ENCODE measurements at places on chromosomes 5 and 9.

DNA sequence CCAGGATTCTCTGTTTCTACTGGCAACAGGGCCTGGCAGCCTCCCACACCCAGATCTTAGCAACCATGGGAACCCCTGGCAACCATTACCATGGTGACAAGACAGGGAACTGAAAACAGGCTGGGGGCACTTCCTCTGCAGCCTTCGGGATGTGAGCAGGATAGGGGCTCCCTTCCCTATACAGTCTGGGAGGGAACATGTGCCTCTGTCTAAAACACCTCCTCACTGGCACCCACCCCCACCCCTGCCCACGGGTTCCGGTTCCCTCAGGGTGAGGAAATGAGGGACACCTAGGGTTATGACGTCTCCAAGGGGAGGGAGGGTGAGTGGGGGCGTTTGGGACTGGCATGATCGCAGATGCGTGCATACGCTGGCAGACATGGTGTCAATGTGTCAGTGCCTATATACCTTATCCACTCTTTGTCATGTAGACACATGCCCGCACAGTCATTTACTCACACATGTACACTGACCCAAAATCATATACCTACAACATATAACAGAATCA lies 3.0 kb upstream of the DNAJB5 start:
- no peak for DNase-seq

GRCh38 chr5:54304040-54304439 lies 6.3 kb downstream of the ARL15 start:
- DNase-seq, result no peak

DNA sequence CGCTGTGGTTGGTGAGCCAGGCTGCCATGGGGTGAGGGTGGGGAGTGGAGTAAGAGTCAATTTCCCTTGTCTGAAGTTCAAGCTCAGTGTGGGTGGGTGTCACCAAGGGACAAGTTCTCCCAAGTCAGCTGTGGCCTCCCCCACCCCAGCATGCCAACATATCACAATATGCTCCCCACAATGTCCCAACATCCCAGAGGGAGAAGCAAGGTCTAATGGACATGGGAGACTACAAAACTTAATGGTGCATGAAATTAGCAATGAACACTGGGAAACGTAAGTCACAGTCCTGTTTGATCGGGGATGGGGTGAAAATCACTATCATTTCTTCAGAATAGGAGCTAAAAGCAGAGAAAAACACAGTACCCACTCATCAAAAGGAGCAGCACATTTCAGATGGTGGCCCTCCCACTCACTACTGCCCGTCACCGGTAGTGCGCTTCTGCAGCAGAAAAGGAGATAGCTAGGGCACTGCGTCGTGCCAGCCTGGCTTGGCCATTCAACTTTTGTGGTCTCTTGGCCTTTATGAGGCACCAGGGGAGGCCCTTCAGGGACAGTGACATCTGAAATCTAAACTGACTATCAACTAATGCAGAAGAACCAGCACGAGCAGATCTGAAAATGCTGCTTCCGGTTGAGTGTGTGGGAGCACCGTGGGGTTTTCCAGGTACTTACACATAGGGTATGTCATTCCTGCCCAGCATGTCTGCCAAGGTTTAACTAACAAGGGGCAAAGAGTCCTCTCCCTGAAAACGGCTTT lies 20.5 kb upstream of the NDFIP1 start:
- no peak for DNase-seq

DNA sequence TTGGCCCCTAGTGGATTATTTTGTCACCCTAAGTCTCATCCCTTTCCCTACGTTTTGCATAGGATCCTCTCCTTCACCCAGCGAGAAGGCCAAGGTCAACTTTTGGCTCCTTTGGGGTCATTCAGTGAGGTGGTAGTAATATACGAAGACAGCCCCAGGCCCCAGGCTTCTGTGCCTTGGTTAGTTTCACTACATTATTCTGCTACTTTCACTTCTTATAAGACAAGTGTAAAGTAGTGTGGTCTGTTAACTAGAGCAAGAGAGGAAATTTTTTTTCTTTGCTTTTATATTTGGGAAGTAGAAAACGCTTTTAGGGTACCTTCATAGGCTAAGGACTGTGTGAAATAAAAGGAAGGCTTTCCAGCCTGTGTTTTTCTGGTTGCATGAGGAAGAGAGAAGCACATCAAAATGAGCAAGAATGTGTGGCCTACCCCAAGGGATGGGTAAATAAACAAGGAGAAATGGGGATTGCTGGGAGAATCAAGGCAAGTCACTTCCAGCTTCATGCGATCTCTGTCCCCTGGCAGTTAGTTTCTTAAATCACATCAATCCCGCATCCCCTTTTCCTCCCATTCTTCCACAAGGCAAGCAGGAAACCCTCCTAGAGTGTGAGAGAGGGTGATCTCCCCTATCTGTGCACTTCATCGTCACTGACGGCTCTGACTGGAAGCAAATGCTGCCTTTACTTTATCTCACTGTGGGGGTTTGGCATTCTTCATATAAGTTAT lies 677.0 kb upstream of the WWC1 start:
- no peak for DNase-seq

DNA sequence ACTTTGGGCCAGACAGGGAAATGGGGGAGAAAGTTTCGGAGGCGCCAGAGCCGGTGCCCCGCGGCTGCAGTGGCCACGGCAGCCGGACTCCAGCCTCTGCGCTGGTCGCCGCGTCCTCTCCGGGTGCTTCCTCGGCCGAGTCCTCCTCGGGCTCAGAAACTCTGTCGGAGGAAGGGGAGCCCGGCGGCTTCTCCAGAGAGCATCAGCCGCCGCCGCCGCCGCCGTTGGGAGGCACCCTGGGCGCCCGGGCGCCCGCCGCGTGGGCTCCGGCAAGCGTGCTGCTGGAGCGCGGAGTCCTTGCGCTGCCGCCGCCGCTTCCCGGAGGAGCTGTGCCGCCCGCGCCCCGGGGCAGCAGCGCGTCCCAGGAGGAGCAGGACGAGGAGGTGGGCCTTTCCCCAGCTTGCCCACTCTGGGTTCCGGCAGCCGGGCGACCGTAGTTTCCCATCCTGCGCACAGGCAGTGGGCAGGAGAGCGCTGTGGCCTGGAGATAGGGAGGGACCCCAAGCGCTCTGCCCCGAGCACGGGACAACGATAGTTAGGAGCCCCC lies 516 bp downstream of the MAST4 start:
- DNase-seq, result no peak

GRCh38 chr9:19510907-19511306 lies 102.1 kb downstream of the ACER2 start:
- no peak for DNase-seq
